ENCODE measurements at places on chromosomes 6 and 20.
A peak's percentile ranks its signal among the peaks of the same experiment; 100 is the strongest.

GRCh38 chr6:166955121-166955864 is 1.1 kb downstream of the RNASET2 start:
- peak; percentile 84 for DNase-seq

DNA sequence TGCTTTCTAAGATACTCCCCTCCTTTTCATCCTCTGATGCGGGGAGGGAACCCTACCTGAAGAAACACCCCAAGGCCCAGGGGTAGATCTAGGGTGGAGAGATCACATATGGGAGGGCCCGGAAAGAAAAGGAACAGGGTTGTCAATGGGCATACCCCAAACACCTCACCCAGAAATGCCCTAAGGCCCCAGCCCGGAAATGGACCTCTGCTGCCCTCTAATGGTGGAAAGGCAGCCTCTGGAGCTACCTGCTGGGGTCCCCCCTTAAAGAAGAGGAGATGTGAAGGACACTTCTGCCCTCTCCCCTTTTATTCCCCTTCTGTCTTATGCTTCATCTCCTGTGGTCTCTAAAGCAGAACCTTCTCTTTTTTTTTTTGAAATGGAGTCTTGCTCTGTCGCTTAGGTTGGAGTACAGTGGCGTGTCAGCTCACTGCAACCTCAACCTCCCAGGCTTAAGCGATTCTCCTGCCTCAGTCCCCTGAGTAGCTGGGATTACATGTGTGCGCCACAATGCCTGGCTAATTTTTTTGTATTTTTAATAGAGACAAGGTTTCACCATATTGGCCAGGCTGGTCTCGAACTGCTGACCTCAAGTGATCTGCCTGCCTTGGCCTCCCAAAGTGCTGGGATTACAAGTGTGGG is 458 bp upstream of the ARMC12 start:
- DNase-seq: peak; percentile 64

GRCh38 chr20:2752567-2753460 is 47.6 kb downstream of the CPXM1 start:
- DNase-seq: no peak

- no peak for DNase-seq
These were observed 248.6 kb upstream of the SUPT3H start for GRCh38 chr6:45626087-45626891.

GRCh38 chr6:35360349-35361138 is 18.2 kb downstream of the PPARD start:
- no peak for DNase-seq

DNA sequence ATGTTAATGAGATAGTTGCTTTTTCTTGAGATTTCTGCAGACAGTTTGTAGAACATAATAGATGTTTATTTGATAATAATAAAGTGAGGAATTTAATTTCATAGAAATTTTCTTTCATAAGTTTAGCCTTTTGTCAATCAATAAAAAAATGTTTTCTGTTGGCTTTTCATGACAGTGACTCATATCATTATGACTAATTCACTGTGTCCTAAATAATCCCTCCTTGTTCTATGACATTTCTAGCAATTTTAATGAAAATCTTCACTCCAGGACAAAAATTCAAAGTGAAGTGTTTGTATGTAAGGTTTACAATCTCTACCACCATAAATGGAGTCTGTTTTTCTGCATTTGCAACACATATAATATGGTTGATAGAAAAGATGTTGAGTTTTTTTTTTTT is 109.9 kb downstream of the UTRN start:
- no peak for DNase-seq

- no peak for DNase-seq
These were observed 24.4 kb downstream of the TBC1D32 start for GRCh38 chr6:121309768-121310469.

GRCh38 chr20:44959082-44959637 is 1.0 kb downstream of the TOMM34 start:
- no peak for DNase-seq

GRCh38 chr6:161169696-161170095 is 104.2 kb downstream of the AGPAT4 start:
- no peak for DNase-seq

GRCh38 chr20:8018958-8019245 is 659 bp downstream of the TMX4 start:
- DNase-seq: peak; percentile 21

DNA sequence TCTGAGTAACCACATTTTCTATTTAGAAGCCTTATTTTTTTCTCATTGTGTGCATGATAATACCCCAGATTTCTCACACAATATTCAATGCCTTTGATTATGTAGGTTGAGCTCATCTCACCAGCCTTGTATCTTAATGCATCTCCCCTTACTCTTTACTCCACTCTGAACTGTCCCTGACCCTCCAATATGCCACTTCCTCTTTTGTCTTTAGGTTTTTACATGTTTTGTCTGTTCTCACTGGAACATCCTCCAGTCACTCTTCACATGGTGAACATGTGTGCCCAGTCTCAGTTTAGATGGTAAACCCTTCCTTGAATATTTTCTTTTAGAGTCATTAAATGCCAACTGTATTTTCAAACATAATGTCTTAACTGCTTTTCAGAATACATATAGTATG is 392.9 kb upstream of the IMPG1 start:
- no peak for DNase-seq

DNA sequence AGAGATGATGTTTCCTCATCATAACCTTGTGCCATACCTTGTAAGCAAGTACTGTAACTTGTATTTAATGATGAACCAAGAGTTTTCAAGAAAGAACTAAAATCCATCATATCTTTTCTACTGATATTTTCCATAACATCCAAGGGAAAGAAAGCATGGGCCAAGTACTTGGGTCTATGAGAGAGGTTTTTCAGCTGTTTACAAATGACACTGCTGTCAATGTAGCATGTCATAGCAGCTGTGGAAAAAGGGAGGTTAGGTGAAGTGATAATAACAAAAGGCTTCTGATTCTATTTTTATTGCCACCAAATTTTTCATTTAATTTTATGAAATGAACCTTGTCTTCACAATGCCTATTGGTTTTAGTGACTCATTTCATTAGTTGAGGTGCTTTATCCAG is 482.3 kb downstream of the LMBRD1 start:
- no peak for DNase-seq

GRCh38 chr20:54179946-54180345 is 6.2 kb upstream of the CYP24A1 start:
- DNase-seq: no peak

- no peak for DNase-seq
These were observed 3.7 kb upstream of the SPDEF start for GRCh38 chr6:34559651-34560365.

DNA sequence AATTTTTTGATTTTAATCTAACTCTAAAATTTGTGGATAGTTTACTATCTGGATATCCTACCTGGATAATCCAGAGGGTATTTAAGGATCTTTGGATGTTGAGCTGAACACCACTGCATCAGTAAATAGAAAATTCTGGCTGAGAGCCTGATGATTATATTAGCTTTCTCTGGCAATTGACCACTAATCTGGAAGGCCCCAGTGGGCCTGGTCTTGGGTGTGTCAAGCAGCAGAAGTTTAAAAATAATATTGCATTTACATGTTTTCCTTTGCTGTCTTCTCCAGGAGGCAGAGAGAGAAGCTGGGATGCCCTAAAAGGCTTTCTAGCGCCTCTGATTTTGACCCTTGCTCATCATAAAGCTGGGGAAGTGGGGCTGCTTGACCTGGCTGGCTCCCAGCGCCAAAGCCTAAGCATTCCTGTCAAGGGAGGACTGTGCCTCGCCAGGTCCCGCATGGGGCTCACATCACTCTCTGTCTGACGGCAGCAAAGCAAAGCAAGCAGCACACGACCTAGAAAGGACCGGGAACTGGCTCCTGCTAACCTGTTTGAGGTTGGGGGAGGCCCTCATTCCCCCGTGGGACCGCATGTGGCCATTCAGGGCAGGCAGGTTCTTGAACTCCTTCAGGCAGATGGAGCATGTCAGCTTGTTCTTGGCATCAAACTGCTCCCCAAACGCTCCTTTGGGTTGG is 46.6 kb upstream of the MRPS10 start:
- no peak for DNase-seq

- no peak for DNase-seq
These were observed 1513.4 kb upstream of the DEFB115 start for GRCh38 chr20:29744071-29744470.

GRCh38 chr20:47907031-47907675 is 121.9 kb upstream of the SULF2 start:
- DNase-seq: no peak

DNA sequence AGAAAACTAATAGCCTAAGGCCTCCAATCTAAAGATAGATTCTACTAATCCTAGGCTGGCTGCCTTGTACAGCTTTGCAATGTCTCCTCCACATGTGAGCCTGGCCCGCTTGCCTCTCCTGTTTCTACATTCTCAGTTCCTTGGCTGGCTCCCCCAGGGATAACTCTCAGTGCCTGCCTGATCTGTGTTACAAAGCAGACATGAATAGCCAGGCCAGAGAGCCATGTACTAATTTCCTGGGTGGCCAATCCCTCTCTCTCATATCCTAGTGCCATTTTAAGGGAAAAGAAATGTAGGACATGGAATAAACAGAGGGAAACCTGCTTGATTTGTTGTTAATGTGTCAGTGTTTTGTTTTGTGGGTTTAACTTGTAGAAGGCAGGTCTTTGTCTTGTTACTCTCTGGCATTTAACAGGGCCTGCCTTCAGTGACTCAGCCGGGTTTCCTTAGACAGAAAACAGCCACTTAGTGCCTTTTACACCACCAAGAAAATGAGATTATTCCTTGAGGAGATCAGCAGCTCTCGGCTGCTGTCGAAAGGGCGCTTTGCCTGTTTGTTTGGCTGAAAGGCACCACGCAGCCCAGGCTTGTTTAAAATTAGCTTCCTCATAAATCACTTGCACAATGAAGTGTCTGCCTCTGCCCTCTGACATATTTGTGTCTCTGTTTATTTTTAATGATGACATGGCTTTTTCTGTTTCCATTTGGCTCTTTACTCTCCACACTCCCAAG is 702.7 kb downstream of the MAFB start:
- no peak for DNase-seq

DNA sequence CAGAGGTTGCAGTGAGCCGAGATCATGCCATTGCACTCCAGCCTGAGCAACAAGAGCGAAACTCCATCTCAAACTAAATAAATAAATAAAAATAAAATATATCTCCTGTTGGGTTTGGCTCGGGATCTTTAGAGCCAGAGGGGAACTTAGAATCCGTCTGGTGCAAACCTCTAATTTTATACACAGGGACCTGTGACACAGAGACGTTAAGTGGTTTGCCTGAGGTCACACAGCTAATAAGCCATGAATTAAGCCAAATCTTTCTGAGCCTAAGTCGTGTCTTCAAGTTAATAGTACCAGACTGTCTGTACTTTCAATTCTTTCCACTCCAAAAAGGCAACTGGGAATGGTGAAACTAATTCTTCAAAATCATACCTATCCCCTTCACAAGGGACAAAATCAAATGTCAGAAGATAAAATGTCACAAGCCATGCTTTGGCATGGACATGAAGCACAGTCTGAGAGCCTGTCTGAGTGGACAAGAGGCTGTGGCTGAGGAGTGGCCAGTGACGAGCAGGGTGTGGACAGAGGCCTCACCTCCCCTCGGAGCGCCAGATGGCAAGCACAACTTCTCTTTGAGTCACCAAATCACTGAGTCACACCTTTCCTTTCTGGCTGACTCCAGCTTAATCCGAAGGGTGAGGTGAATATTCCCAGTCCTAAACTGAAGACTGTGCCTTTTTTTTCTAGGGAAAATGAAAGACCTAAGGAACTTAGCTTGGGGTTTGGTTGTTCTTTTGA is 177.4 kb downstream of the TFAP2A start:
- no peak for DNase-seq

GRCh38 chr6:26235302-26235670 is 129.7 kb upstream of the BTN3A2 start:
- DNase-seq: no peak

- DNase-seq: no peak
These were observed 156.2 kb downstream of the SOX4 start for GRCh38 chr6:21749754-21750153.

All from bone marrow (tissue), 2 donors.